DMS153 (cell line): ENCODE measurements at places on chromosomes 16 and 17.

DNA sequence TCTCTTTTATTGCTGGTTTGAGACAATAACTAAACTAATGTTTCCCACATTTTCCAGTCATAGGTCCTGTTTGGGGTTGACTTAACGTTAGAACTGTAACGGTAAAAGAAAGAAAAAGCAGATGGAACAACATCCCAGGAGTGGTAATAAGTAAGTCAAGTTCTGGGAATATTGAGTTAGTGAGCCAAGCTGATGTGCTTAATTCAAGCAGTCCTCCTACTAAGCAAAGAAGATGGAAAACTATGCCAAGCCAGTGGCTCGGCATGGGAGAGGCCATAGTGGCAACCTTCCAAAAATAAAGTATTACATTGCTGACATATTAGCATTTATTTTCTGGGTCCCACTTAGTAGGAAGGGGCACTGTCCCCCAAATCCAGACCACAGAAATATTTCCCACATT lies 161.7 kb upstream of the CDH5 start:
- no peak for DNase-seq

- no peak for DNase-seq
Observed at GRCh38 chr17:29138184-29138955, 41.8 kb downstream of the MYO18A start.

- no peak for DNase-seq
Observed at GRCh38 chr17:27578718-27579085, 52.3 kb upstream of the LGALS9 start.

- no peak for DNase-seq
Observed at GRCh38 chr17:50498021-50498874, 10.0 kb upstream of the MYCBPAP start.

DNA sequence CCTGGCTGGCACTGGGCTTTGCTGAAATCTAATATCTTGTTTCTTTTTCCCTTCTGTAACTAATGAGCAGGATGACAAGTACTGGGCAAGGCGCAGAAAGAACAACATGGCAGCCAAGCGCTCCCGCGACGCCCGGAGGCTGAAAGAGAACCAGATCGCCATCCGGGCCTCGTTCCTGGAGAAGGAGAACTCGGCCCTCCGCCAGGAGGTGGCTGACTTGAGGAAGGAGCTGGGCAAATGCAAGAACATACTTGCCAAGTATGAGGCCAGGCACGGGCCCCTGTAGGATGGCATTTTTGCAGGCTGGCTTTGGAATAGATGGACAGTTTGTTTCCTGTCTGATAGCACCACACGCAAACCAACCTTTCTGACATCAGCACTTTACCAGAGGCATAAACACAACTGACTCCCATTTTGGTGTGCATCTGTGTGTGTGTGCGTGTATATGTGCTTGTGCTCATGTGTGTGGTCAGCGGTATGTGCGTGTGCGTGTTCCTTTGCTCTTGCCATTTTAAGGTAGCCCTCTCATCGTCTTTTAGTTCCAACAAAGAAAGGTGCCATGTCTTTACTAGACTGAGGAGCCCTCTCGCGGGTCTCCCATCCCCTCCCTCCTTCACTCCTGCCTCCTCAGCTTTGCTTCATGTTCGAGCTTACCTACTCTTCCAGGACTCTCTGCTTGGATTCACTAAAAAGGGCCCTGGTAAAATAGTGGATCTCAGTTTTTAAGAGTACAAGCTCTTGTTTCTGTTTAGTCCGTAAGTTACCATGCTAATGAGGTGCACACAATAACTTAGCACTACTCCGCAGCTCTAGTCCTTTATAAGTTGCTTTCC lies 56.0 kb downstream of the HLF start:
- DNase-seq, result no peak

- DNase-seq, result no peak
Observed at GRCh38 chr16:86725401-86725800, 147.1 kb downstream of the FOXL1 start.

DNA sequence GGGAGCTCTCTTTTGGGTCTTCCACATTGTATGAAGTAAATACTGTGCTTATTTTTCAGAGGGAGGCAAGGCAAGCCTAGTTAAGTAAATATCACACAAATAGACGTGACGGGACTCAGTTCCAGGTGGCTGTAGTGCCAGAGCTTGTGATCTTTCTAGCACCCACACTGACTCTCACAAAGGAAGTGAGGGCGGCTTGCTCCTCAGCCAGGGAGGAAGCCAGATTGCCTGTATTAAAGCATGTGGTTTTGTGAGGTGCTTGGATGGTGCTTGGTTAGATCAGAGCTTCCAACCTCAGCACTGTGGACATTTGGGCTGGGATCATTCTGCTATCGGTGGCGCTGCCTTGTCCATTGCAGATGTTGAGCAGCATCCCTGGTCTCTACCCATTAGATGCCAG lies 80.1 kb downstream of the VAT1L start:
- DNase-seq, result peak; percentile 40

DNA sequence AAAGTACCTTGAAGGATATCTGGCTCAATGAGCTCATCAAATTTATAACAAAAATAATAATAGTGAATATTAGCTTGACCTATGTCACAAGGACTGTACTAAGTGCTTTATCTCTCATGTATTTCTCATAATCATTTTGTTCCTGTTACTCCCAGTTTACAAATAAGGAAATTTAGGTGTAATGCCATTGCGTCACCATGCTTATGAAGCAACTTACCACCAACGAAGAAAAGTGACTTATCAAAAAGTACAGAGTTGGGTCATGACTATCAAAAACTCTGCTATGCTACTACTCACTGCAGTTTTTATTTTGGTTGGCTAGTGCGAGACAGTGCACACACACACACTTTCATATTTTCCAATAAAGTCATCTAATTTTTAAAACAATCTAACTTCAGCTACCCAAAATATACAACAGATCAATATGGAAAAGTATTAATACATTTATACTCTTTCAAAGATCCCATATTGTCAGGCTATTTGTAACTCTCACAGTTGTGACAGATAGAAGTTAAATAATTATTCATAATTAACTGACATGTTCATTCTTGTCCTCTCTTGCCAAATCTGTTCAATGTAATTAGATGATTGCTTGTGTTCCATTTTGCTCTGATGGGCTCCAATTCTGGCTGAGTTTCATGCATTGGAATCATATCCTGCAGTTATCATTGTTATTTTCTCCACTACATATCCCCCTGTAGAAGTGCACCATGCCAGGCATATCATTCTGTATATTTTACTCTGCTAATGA lies 119.4 kb downstream of the KCNJ2 start:
- no peak for DNase-seq

GRCh38 chr17:72984926-72985325 lies 107.6 kb downstream of the SLC39A11 start:
- no peak for DNase-seq

GRCh38 chr17:65097110-65097509 lies 40.1 kb upstream of the RGS9 start:
- DNase-seq, result no peak

DNA sequence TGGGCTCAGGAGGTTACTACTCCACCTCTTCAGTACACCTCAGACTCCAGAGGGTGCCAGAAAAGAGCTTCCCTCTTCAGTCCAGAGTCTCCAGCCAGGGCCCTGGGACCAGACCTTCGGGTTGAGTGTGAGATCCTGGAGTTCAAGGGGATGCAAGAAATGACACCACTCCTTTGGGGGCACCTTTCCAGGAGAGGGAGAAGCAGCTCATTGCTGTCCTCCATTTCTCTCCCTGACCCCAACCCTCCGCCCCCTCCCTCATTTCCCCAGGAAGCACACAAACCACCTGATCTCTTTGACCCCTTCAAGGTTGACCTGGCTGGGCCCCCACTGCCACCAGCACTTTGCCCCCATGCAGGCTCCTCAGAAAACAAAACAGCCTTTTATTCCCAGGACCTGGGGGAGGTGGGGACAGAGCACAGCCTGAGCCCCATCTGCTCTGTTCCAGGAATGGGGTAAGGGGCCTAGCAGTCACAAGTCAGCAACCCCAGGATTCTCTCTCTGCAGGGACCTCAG lies 21.4 kb downstream of the CDH5 start:
- no peak for DNase-seq

- DNase-seq, result peak; percentile 4
Observed at GRCh38 chr17:7045492-7046126, 1.7 kb upstream of the SLC16A11 start.

DNA sequence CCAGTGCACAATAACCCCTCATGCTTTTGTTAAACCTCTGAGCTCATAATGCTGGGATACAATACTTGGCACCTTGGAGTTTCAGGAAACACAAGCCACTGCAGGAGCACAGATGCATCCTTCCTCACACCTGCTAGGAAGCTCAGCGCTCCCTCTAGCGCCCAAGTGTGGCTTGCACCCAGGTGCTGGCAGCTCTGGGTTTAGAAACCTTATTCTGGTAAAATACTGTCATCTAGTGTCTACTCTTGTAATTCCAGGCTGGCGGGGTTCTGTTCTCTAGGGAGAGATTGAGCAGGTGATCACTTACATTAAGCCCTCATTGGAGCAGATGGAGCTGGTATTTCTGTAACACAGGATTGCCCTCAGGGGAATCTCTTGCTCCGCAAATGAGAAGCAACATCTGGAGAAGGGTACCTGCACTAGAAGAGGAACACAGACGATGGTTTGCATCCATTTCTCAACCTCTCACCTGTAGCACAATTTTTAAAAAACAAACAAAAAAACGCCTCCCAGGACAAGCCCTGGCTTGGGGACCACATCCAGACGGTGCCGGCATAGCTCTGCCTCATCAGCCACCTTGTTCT lies 1.5 kb downstream of the CCL1 start:
- peak; percentile 93 for DNase-seq

GRCh38 chr16:18809165-18809564 lies 7.8 kb upstream of the ARL6IP1 start:
- no peak for DNase-seq

GRCh38 chr16:79542237-79542774 lies 58.2 kb downstream of the MAF start:
- no peak for DNase-seq

GRCh38 chr17:64773386-64773835 lies 111.3 kb upstream of the SMURF2 start:
- no peak for DNase-seq

GRCh38 chr16:60608971-60609370 lies 1427.3 kb downstream of the CDH8 start:
- no peak for DNase-seq

DNA sequence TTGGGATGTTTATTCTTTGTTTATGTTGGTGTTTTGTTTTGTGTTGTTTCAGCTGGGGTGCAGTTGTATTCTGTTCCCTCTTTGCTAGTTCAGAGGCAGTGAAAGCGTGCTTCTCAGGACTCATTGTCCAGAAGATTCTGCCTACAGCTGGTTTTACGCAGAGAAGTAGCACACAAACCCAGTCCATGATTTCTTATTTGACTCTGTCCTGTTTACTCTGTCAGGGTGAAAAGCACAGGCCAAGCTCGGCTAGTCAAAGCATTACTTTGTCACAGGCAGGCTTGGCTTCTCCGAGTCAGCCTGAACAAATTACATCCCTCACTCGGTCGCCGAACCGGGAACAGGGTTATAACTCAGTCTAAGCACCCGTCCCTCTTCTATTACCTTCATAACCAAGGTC lies 435.0 kb downstream of the MAF start:
- peak; percentile 46 for DNase-seq

GRCh38 chr16:16028311-16028999 lies 79.0 kb downstream of the ABCC1 start:
- DNase-seq, result no peak

- no peak for DNase-seq
Observed at GRCh38 chr16:86121374-86122010, 222.5 kb downstream of the IRF8 start.

DNA sequence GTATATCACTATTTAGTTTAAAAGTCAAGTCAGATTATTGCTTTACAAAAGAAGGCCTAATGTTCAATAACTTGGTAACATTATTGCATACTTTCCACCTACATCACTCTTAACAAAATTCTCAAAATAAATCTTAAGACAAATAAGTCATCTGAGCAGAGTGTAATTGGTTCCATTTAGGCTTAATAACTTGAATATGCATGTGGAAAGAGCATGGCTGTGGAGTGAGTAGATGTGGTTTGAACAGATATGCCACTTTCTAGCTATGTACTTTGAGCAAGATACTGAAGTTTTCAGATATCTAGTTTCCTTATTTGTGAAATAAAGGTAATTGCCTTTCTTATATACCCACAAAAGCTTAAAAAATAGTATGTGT lies 6.7 kb upstream of the EVI2A start:
- no peak for DNase-seq

GRCh38 chr17:1029196-1029921 lies 32.4 kb downstream of the TIMM22 start:
- no peak for DNase-seq

DNA sequence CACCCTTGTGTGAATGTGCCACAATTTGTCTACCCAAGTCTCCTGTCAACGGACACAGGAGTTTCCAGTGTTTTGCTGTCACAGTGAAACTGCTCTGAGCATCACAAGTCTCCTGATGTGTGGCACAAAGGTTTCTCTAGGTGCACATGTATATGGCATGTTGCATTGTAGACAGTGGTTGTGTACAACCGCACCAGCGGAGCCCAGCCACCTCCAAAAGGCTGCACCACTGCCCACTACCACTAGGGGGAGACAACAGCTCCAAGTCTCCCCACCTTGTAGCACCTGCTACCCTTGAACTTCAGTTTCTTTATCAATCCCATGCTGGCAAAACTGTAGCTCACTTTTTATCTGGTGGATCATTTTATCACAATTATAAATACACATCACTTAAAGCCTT lies 95.5 kb upstream of the ZNF469 start:
- no peak for DNase-seq

- no peak for DNase-seq
Observed at GRCh38 chr17:10394201-10394887, 21.5 kb upstream of the MYH13 start.

DNA sequence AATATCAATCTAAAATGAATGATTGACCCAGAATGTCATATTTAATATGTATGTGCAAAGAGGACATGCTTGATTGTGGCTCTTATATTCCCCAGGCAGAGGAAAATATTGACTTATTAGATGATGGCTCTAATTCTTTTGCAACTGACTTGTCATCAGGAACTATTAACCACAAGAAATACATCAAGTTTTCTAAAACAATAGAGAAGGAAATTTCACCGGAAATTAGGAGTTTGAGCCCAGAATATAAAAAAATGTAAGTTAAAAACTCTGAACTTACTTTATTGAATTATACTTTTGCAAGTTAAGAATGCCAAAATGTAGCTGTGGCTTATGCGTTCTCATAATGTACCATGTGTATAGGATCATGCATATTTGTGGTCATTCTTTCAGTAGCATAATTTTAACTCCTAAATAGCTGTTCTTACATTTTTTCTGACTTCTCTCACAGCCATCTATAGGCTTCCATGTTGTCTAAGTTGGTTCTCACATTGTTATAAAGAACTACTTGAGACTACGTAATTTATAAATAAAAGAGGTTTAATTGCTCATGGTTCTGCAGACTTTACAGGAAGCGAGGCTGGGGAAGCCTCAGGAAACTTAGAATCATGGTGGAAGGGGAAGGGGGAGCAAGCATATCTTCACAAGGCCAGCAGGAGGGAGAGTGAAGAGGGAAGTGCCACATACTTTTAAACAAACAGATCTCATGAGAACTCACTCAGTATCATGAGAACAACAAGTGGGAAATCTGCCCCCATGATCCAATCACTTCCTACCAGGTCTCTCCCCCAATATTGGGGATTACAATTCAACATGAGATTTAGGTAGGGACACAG lies 11.6 kb downstream of the EFCAB13 start:
- DNase-seq, result no peak

- peak; percentile 69 for DNase-seq
Observed at GRCh38 chr17:7354262-7354843, 603 bp upstream of the TMEM95 start.

- DNase-seq, result peak; percentile 19
Observed at GRCh38 chr16:81873843-81874752, 95.0 kb downstream of the PLCG2 start.
